ENCODE measurements at places on chromosomes 7 and 10. TPM values are rescaled to one million over a fixed set of nuclear protein-coding genes. Genes with fewer than 3 reads are reported as not detected.

GRCh38 chr7:66697449-66698438 is 42.8 kb upstream of the RABGEF1 start:
- DNase-seq, result no peak

ECD gene
- 21.0 TPM for polyA plus RNA-seq

DNA sequence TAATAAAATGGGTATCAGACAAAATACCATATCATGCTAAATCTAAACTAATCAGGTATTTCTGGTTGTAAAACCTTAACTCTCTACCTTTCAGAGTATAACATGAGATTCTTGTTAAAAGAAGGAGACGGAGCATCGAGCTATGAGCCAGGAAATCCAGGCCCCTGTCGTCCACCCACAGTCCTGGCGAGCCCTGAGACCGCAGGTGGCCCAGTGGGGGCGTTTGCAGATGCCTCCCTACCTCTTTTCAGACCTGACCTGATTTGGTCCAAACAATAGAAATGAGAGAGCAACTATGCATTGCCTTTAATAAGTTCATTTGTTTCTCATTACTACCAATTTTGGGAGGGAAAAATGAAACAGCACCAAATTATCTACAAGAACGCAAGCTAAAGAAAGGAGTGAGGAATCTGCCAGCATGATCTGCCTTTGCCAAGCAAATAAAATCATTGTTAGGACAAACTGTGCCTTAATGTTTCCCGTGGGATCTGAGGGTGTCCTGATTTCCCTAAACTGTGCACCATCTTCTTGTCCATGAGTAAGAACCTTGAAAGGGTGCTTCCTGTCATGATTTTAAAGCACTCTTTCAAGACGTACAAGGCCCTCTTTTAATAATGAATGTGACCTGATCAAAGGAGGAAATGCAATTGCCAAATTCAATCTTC is 166.7 kb downstream of the TCERG1L start:
- no peak for DNase-seq

ITIH5 gene
- polyA plus RNA-seq, result 47.8 TPM

ACTL6B gene
- not detected for polyA plus RNA-seq

DNA sequence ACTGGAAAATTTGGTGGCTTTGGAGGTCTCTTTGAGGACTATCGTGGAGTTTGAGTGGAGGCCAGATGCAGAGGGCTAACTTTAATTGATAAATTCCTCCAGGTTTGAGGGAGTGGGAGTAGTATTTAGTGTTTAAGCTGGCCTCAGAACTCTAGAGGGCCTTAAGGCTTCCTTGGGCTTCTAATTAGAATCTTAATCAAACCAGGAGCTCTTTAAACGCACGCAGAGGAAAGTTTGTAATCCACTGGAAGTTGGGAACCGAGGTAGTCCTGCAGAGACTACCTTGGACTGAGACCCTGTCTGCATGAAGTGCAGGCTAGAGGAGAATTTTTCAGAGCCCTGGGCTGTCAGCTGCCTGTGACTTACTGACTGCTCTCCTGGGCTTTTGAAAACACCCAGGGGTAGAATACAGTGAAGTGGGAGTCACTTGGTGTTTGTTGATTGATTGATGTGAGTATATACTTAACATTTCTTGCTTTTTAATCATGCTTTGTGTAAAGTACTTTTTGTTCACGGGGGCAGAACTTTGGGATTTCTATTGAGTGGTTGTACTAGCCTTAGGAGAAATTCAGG is 5.9 kb downstream of the SPAG6 start:
- no peak for DNase-seq

SPDYE9 gene
- polyA plus RNA-seq, result 0.20 TPM

SFMBT2 gene
- 6.3 TPM for polyA plus RNA-seq

DNA sequence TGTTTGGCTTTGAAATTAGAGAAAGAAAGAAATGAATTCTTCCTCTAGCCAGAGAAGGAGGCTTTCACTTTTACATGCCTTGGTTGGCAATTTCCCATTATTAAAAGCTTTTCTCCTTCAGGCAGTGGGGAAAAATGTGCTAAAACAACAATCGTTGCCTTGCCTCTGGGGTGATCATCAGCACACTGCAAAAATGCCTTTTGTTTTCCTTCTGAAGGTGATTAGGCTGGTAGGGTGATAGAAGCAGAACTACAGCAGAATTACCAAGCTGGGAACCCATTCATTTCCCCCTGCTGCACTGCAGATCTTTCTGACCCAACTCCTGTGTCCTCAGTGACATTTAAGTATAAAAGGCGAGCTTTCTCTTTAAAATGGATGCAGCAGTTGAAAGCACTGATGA is 22.2 kb downstream of the ANK3 start:
- no peak for DNase-seq

TSPAN12 gene
- 67.6 TPM for polyA plus RNA-seq

GRCh38 chr10:23150091-23150490 is 42.0 kb upstream of the PTF1A start:
- no peak for DNase-seq

DNA sequence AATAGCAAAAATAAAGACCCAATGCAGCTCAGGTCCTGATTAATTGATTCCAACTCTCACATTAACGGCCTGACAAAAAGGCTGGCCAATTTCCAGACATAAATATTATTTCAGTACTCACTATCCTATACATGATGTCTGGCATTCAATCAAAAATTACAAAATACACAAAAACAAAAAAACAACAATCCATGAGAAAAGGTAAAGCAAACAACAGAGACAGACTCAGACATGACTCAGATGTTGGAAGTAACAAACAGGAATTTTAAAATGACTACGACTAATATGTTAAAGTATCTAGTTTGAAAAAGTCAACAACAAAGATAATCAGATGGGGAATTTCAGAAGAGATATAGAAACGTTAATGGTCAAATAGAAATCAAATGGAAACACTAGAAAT is 152.8 kb downstream of the AMPH start:
- no peak for DNase-seq

DNA sequence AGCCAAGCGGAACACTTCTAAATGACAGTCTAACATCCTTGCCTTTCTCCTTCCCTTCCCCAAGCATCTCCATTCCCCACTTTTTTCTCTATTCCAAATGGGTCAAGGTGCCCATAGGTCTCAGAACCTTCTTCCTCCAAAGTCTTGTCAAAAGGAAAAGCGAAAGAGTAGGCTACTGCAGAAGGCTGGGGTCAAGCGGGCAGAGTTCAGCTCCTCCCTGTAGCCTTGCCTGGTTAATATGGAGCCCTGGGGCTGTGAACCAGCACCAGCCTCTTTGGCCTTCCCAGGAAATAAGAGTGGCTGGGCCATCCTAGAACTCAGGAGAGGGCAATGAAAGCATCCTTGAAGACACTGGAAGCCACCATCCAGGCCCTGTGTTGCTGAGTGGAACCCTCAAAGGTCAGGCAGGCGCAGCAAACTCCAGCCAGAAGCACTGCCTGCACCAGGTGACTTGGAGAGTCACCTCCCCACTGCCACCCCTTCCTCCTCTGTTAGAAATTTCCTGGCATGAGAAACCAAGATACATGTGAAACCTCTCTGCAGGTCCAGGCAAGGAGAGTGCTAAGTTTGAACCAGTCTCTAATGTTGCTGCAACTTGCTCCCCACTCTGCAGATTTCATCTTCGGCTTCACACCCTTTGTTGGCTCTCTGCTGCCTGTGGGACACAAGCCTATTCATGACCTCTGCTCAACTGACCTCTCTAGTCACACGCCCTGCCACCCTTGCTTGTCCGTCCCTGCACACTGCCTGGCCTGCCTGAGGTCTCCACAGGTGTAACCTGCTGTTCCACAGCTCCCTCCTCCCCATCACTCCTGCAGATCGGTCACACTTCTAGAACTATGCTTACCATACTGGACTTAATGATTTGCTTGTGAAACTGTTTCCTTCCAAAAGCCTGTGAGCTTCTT is 74.9 kb downstream of the SH3PXD2A start:
- no peak for DNase-seq

GRCh38 chr10:71605263-71605962 is 114.2 kb downstream of the C10orf105 start:
- DNase-seq, result no peak

DNA sequence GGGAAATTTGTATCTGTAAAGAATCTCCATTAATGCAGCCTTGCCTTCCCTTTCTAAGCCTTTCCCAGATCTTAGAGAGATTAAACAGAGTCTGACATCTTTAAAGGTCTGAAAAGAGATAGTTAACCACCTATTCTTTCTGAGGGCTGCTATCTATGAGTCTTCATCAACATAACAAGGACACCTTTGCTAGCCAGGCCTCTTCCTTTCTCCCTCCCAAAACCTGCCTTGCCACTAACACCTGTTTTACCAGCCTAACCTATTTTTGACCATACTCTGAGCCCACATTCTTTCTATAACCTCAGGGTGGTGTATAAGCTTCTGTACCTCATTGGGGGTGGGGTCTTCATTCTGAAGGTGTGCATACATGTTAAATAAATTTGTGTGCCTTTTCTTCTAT is 217.1 kb downstream of the IPMK start:
- DNase-seq, result no peak

GRCh38 chr7:30159698-30160143 is 24.9 kb downstream of the MTURN start:
- DNase-seq, result no peak

GRCh38 chr7:147380926-147381325 is 1209.6 kb upstream of the C7orf33 start:
- DNase-seq, result no peak

DNA sequence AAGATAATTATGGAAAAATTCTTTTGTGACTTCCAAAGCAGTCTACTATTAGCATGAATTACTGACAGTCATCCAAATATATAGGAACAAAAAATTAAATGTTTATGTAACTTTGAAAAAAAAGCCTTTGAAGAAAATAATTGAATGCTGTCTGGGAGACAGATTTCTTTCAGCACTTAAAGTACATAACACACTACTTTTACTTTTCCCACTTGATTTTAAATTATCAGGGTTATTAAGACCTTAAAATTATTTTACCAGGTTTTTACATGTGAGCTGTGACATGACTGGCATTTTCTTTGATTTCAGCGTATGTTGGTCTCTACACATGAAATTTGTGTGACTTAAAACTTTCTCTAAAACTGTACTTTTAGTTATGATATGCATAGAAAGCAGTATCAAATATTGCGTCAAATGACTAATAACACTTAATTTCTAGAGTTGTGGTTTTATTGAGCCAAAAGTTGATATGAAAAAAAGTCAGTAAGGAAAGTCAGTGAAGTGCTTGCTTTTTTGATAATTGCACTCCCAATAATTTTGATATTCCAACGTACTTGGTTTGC is 3.1 kb downstream of the PTEN start:
- DNase-seq, result no peak

DNA sequence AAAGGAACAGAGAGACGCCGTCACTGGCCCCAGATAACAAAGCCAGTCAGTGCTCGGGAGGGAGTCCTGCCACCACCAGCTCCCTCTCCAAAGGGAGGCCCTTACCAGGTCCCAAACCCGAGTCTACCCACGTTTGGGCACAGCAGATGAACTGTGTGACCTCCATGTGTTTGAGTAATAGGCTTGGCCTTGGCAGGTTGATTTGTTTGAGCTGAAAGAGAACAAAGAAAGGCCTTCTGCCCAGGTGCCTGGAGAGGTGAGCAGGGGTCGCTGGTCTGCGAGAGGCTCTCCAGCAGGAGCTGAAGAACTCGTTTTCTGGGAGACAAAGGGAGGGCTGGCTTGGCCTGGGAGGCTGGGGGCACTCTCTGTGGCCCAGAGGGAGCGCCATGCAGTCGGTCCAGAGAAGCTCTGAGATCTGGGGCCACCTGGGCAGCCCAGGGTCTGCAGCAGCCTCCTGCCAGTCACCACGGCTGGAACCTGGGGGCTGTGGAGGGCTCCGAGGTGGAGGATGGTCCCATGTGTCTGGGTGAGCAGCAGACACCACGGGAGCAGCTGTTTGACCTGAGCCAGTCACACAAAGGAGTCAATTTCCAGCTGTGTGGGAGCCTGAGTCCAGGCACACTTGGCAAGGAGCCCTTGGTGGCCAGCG is 99.7 kb downstream of the PAXIP1 start:
- DNase-seq, result no peak
